ENCODE measurements at places on chromosomes 6 and 20.

- DNase-seq: peak; percentile 30
Measured at GRCh38 chr6:83592770-83593394, 80.5 kb downstream of the PRSS35 start.

DNA sequence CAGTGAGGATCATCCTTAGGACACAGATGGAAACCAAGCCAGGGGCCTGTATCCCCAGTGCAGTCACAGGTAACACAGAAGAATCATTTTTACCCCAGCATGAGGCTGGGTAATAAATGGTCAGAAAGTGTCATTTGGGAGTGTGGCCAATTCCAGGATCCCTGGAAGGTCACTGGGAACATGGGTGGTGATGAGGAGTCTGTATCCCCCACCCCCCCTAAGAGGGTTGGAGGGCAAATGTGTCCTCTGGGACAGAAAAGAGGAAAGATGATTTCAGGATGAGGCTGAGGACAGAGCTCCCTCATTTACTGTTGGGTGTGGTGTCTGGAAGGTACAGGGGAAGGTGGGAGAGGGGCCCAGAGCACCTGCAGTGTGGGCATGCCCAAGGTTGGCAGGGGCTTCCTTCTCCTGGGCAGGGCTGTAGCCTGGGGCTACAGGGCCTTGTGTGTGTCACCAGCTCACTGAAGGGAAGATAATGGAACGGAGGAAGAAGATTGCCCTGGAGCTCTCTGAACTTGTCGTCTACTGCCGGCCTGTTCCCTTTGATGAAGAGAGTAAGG is 34.5 kb downstream of the PLCG1 start:
- no peak for DNase-seq

- DNase-seq: no peak
Measured at GRCh38 chr6:143505537-143505936, 6.0 kb downstream of the FUCA2 start.

- peak; percentile 50 for DNase-seq
Measured at GRCh38 chr20:63215101-63216040, 560 bp downstream of the YTHDF1 start.

Data from epithelial cell of esophagus (primary cell).